ENCODE measurements at places on chromosomes 5 and 9. TPM values are rescaled to one million over a fixed set of nuclear protein-coding genes. Genes with fewer than 3 reads are reported as not detected.

Gene ZNF354C
- total RNA-seq: 2.1 TPM

Gene ENTPD8
- total RNA-seq: not detected

Gene SCGB3A2
- total RNA-seq: not detected

Gene TMC1
- total RNA-seq: not detected

Gene ZNF618
- total RNA-seq: 8.0 TPM

Data from airway epithelial cell (primary cell).